Stimulated activated CD8-positive, alpha-beta memory T cell treated with anti-CD3 and anti-CD28 coated beads, Interleukin-7, amount 100 ng/mL, for 1 hour (primary cell): ENCODE measurements at places on chromosomes 11 and 22.

DNA sequence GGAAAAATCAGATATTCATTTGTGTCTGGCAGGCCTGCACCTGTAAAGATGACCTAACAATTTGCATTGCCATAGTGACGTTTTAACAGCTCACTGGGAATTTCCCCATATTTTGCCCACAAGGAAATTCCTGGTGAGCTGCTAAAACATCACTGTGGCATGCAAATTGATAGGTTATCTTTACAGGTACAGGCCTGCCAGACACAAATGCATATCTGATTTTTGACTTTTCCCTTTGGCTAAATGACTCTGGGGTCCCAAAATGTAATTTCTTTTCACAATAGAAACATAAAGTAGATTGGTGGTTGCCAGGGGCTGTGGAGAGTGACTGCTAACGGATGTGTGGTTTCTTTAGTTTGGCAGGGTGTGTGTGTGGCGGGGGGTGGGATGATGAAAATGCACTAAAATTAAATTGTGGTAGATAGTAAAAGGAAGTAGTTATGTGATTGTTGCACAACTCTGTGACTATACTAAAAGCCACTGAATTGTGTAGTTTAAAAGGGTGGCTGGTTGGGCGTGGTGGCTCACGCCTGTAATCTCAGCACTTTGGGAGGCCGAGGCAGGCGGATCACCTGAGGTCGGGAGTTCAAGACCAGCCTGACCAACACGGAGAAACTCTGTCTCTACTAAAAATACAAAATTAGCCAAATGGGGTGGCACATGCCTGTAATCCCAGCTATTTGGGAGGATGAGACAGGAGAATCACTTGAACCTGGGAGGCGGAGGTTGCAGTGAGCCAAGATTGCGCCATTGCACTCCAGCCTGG is 18.5 kb upstream of the FEZ1 start:
- no peak for DNase-seq

- DNase-seq: no peak
Observed at GRCh38 chr11:33819278-33820035, 45.1 kb upstream of the FBXO3 start.

DNA sequence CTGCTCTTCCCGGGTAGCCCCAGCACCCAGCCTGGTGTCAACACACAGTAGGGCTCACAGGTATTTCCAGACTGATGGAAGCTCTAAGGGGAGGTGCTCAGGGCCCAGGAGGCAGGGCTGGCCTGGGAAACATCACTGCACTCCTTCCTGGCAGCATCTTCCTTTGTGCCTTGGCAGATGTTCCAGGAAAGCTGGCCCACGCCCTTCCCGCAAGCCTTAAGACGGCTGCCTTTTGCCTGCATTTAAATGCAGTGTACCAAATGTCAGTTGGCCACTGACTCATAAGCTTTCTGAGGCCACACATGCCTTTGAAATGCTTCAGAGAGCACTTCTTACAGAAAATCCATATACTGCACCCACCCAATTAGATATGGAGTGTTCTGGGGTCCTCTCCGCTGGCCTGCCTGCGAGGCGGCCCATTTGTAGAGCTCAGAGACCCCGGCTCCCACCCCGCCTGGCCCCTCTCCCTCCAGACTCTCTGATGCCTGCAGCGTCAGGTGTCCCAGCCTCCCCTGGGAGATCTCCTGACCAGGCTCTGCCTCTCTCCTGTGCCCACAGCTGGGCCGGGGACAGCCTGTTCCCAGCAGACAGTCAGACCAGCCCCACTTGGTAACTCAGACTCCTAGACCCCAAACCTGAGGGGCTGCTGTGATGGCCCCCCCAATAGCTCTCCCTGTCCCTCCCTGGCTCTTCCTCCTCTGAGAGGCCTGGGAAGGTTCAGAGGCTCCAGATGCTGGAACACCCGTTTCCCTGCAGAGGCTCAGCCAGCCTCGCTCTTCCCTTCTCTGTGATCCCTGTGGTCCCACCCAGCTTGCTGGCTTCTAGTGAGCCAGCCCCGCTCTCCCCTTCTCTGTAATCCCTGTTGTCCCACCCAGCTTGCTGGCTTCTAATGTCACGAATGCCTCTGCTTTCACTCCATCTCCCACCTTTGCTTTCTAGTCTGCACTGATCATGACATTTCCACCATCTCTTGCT is 47.6 kb upstream of the THY1 start:
- no peak for DNase-seq

DNA sequence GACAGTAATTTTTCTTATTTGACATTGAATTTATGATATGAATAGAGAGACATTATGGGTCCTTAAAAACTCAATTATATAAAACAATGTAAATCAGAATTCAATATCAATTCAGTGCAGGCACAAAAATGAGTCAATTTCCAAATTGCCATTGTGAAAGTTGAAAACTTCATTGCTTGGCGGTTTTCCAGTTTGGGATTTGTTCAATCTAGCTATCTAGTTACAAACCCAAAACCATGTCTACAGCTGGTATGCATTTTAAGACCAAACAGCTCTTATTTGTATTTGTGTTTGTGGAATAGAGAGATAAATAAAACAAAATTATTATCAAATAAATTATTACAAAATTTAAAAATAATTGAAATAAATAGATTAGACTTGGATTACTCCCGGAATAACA is 1206.6 kb upstream of the RAG2 start:
- DNase-seq: no peak

- DNase-seq: no peak
Observed at GRCh38 chr11:28833670-28834069, 725.5 kb downstream of the METTL15 start.

DNA sequence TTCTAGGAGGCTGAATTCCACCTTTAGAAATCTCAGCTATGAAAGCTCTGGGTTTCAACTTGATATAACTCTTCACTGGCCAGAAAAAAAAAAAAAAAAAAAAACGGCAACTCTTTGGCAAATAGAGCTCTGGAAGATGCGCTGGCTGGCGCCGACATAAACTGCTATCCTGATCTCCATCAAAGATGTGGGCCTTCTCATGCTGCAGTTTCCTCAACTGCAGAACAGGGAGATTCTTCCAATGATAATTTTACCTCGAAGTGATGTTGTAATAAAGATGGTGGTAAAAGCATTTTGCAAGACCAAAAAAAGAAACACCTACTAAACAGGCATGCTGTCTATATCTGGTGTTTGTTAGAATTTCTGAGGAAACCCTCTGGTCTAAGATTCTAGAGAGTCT is 20.3 kb downstream of the FLI1 start:
- no peak for DNase-seq

DNA sequence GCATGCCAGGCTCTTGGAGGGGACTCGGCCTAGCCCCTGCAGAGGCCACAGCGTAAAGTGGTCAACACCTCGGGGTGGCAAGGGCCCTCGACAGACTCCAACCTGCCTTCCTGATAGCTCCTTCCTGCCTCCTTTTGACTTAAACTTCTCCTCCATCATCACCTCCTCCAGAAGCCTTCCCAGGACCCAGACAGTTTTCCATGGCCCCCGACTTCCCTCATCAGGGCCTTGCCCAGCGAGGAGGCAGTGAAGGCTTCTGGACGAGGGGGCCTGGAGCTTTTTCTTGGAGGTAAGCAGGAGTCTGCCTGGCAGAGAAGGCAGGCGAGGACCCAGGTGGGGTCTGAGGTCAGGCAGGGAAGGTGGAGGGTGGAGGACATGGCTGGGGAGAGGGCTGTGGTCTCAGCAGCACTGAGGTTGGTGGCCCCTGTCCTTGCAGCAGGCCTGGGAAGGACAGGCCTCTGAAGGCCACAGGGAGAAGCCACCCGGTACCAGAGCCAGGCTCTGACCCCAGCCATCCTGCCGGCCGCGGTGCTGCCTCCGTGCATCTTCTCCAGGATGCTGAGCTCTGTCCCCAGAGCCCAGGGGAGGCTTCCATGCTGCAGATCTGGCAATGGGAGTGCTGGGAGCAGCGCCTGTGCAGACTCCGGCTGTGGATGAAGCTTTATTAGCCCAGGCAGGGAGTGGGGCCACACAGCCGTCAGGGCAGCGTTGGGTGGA is 81.4 kb downstream of the WNT7B start:
- no peak for DNase-seq

- DNase-seq: no peak
Observed at GRCh38 chr11:27216270-27217149, 146.5 kb downstream of the CCDC34 start.

DNA sequence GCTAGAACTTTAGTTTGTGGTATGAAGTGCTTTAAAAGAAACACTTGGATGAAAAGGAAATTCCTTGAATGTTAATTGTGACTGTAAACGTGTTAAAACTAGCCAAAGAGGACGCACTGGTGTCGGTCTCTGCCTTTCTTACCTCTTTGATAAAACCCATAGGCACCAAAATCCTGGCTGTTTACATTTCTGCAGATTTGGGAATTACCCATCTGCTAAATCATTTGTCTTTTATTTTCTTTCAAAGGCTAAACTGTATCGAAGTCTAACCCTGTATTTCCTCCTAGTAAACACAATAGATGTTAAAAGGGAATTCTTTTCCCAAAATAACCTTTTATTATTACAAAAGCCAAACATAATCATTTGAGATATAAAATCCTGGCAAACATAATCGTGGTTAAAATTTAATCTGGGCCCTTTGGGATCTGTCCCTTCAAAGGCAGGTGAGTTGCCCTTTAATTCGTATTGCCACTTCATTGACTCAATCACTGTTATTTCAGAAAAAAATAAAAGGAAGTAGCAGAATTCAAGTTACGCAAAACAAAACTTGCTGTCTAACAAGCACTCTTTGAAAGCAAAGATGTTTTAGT is 2.4 kb downstream of the RASSF10 start:
- no peak for DNase-seq

DNA sequence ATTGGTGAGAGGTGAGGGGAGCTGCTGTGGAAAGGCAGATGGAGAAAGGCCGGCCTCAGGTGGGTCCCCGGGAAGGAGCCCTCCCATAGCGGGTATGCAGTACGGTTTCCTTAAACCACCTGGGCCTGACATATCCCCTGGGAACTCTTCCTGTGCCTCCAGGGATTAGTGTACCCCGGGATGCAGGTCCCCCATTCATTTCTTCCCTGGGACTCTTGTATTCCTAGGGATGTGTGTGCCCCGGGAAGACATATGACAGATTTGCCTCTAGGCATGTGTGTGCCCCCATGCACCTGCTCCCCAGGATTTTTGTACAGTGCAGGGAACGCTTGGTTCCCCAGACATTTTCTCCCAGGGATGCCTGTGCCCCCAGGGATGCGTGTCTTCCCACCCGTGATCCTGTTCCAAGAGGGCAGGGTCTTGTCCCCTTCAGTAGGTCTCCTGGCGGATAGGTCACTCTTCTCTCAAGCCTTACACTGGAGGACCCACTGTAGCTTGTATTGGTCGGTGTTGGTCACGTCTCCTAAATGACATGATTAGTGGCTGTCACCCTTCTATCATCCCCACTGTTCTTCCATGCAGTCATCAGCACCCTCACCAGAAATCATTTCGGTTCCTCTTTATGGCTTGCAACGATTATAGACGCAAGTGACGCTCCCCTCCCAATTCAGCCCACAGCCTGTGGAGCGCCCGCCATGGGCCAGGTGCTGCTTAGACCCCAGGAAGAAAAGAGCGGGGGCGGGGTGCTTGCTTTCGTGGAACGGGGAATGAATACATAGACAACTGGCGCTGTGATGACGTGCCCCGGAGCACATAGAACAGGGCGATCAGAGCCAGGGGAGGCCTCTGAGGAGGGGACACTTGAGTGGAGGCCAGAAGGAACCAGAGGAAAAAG is 1.3 kb downstream of the PARVB start:
- no peak for DNase-seq

DNA sequence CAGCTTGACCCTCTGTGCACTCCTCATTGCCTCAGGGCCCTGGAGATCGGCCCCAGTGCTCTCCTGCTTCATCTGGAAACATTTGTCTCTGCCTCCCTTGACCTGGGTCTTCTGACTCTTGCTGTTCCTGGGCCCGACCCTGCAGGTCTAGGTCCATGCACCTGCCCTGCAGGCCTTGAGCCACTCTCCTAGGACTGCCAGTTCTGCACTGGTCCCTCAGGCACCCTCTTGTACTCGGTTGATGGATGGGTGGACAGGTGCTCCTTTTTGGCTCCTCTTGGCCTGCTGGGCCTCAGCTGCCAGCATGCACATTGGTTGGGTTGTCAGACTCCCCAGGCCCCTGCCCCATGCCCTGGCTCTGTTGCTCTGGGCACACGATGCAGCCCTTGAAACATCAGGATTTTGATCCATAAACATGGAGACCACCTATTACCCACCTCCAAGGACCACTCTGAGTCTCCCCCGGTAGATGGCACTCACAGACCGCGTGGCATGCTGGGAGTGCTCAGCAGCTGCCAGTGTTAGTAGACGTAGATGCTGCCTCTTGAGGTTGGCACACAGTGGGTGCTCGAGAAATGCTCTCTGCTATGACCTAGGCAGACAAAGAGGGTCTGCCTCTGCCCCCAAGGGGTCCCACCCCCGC is 20.2 kb upstream of the ACR start:
- DNase-seq: no peak

DNA sequence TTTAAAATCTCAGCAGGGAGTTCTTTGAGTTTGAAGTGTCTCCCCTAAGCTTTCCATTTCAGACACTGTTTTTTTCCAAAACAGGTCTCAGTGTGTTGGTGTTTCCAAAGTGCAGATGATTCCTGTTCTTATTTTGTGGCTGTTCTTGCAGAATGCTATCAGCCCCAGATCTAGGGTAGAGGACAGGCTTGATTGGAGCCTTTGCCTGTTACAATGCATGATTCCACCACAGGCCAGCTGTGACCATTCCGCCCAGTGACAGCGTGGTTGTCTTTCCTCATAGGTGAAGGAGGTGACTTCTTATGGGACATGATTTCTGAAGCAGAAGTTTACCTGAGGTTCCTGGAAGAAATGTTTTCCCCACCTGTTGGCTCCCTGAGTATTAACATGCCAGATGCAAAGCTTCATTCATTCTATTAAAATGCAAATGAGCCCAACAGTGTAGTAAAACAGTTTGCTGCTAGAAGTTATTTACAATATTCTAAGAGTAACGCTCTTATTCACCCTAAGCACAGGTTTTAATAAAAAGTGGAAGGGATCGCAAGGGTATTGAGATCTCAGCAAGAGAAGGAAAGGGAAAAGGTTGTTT is 36.9 kb upstream of the BIRC3 start:
- DNase-seq: no peak

DNA sequence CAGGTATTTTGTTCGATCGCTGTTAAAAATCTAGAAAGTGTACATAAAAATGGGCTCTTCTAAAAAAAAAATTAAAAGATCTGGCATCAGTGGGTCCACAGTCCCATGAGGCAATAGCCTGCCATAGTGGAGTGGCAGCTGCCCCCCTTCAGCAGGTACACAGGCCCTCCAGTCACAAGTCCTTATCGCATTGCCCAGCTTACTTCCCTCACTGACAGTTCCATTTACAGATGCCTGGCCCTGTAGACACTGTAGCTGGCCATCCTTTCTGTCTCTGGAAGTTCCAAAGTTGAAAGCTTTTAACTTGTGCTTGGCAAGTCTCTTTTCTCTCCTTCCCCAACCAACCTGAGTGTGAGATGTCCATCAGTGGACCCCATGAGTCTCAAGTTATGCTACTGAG is 11.4 kb downstream of the ZNRF3 start:
- no peak for DNase-seq

DNA sequence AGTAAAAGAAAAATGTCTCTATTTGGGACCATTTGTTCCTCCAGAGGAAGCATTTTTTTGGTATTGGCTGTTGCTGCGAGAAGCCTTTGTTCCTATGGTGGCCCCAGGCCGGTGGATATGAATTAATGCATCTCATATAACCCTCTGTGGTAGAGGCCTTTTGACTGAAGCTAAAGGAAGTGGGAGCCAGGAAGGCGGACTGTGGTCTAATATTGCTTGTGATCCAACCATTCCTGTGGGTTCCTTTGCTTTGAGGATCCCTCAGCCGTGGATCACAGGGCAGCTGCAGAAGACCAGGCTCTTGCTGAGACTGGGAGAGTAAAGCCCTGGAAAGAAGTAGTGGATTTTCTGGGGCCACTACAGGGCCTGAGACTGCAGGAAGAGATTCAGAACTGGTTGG is 68.3 kb upstream of the NAV2 start:
- no peak for DNase-seq
